ENCODE measurements at places on chromosomes 3 and 15. TPM values are rescaled to one million over a fixed set of nuclear protein-coding genes. Genes with fewer than 3 reads are reported as not detected.

GRCh38 chr3:67245545-67245944, 247.4 kb downstream of the KBTBD8 start:
- no peak overlapping the region for H3K4me3 ChIP-seq
- no peak for DNase-seq
- H3K27ac ChIP-seq, result no peak overlapping the region
- no peaks in the 10 kb centered on the region for H3K36me3 ChIP-seq
- no peaks in the 10 kb centered on the region for H3K4me1 ChIP-seq
- H3K27me3 ChIP-seq, result no peaks in the 10 kb centered on the region

Gene RNF13
- 41.3 TPM for total RNA-seq

- H3K4me3 ChIP-seq, result no peak overlapping the region
- H3K4me1 ChIP-seq, result no peaks in the 10 kb centered on the region
- no peak overlapping the region for H3K27ac ChIP-seq
- no peak for DNase-seq
- no peaks in the 10 kb centered on the region for H3K36me3 ChIP-seq
Observed at GRCh38 chr3:50487181-50487580, 16.3 kb downstream of the CACNA2D2 start.

- DNase-seq, result no peak
- no peaks in the 10 kb centered on the region for H3K36me3 ChIP-seq
- no peaks in the 10 kb centered on the region for H3K27me3 ChIP-seq
- no peak overlapping the region for H3K27ac ChIP-seq
- no peak overlapping the region for H3K4me3 ChIP-seq
- H3K4me1 ChIP-seq, result no peaks in the 10 kb centered on the region
Observed at GRCh38 chr3:115728013-115728412, 104.7 kb downstream of the GAP43 start.

Gene METTL6
- total RNA-seq, result 8.8 TPM

- no peak overlapping the region for H3K27ac ChIP-seq
- no peaks in the 10 kb centered on the region for H3K4me1 ChIP-seq
- H3K27me3 ChIP-seq, result no peaks in the 10 kb centered on the region
- DNase-seq, result no peak
Observed at GRCh38 chr15:77836121-77836692, 203.5 kb upstream of the LINGO1 start.

Gene COL8A1
- total RNA-seq, result 0.42 TPM

- H3K36me3 ChIP-seq, result no peaks in the 10 kb centered on the region
- no peak overlapping the region for H3K4me3 ChIP-seq
- no peak overlapping the region for H3K27ac ChIP-seq
Observed at GRCh38 chr3:130811557-130811956, 64.9 kb upstream of the PIK3R4 start.

Gene APH1B
- total RNA-seq, result 5.0 TPM

DNA sequence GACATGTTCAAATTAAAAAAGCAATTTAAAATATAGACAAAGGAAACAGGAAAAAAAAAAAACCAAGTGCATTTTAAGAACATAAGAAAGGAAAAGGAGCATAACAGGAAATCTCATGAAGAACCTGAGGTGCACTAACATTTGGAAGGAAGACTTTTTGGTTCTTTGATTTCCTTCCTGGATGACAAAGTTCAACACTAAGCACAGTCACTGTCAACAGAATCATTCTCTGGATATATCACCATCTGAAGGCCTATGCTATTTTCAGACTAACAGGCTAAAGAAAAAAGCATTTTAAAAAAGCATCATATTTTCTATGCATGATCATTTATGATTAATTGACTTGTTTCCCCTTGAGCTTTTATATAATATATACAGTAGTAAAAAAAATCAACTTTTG, 349.6 kb downstream of the PLCL2 start:
- H3K4me1 ChIP-seq, result no peaks in the 10 kb centered on the region
- no peak overlapping the region for H3K27ac ChIP-seq
- no peaks in the 10 kb centered on the region for H3K27me3 ChIP-seq

- H3K4me1 ChIP-seq, result peaks cover 4% of the 10 kb centered on the region
- no peak for DNase-seq
- H3K36me3 ChIP-seq, result no peaks in the 10 kb centered on the region
- no peak overlapping the region for H3K4me3 ChIP-seq
Observed at GRCh38 chr3:143597774-143598652, 250.3 kb downstream of the SLC9A9 start.

Measured in colonic mucosa (tissue), 4 donors.